RCC 7860 (cell line): ENCODE measurements at places on chromosomes 16 and 17.

DNA sequence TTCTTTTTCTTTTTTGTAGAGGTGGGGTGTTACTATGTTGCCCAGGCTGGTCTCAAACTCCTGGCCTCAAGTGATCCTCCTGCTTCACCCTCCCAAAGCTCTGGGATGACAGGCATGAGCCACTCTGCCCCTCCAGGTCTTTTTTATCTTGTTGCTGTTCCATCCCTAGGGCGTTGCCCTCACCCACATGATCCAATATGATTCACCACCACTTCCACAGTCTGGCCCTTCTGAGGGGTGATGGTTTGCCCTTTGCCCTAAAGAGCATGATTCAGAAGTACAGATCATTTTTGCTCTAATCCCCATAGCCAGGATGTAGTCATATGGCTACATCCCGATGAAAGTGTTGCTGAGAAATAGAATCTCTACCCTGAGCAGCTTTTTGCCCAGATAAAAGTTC lies 18.8 kb downstream of the STX4 start:
- peak; percentile 92 for DNase-seq

DNA sequence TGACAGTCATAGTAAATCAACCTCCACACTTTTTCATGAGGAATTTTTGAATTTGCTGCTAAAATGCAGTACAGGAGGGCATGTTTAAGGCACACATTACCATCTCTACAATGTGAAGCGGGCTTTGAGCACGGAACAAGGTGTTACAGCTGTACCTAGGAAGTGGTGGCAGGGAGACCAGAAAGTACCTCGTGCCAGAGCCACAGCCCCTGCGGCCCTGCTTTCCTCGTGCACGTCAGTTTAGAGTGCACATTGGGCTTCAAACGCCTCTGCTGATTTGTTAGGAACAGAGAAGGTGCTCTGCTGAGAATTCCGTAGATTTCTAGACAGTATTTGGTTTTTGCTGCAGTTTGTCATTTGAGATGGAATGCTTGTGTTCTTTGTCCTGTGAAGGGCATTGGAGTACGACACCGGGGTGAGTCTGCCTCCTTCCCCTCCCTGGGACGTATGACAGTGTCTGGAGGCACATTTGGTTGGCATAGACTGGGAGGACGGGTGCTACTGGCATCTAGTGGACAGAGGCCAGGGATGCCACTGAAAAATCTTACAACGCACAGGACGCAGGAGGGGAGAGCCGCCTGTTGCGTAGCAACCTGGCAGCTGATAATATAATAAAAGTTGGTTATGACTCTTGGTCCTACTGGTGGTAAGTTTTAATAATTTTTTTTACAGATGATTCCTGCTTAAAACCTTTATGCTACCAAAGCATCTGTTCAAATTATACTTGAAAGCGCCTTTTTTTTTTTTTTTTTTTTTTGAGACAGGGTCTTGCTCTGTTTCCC lies 9.1 kb downstream of the FOXK2 start:
- peak; percentile 87 for DNase-seq

DNA sequence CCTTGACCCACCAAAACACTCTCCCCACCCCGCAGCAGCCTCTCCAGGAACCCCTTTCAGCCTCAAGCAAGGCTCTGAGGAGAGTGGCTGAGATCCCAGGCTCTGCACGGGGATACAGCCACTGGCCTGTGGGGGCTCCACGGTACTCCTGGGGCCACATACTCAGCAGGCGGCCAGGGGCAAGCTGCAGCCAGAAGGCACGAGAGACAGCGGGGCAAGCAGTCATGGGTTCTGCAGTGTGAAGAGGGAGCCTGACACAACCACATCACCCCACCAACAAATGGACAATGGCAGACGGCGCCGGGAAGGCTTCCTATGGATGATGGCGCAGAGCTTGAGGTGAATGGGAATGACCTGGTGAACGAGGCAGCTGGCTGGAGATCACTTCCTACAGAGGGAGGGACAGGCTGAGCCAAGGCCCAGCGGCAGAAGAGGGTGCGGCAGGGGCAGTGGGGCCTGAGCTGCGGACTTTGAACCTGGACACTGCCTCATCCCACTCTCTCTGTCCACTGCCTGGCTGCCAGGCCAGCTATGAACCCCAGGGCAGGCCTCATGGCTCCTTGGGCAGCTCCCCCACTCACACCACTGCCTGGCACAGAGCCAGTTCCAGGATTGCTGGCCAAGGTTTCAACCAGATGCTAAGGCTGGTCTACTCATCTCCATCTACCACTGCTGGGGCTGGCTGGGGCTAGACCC lies 10.8 kb upstream of the BCAR1 start:
- no peak for DNase-seq

DNA sequence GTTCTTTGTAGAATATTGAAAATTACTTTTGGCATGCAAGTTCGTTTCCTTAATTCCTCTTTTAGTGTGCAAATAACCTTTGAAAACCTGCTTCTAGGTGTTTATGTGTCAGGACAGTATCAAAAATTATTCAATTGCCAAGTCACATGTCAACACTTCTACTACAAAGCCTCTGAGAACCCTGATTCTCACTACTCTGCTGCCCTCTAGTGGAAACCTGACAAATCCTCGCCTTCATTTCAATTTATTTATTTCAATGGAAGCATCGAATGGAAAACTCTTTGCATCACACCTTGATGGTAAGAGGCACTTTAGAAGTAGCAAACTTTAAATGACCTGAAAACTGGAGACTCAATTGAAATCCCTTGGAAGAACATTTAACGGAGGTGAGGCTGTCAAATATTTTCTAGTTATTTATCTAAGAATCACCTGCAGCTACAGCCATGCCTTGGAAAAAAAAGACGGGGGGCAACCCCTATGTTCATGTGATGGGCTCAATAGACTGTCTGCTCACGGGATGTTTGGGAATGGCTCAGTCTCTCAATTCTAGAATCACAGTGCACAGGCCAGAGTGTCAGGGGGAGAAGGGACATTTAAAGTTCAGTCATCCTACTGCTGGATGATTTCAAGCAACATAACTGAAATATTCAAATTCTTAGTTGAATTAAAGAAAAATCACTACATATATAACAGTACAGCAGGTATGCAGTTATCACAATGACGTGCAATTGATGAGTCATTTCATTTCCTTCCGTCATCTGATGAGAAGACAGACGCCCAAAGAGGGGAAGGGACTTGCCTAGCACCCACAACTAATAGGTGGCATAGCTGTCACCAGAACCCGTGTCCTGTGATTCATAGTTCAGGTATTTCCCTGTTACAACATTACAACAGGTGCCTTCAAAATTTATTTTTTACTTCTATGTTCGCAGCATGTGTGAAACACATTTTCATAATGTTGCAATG lies 563.9 kb downstream of the TOX3 start:
- peak; percentile 52 for DNase-seq

DNA sequence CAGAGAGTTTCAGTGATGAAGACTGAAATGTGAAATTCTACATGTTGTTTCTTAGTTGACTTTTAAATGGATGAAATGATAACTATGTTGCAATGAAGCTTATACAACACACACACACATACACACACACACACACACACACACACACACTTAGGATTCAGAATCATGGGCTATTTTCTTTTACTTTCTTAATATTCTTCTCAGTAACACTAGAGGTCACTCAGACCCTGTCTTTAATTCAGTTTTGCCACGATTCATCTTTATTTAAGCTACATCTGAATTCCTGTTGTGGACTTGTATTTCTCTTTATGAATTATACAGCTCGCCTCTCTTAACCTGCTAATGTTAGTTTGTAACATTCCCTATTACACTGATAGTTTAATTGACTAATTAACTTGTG lies 109.6 kb upstream of the GOT2 start:
- DNase-seq, result peak; percentile 17

GRCh38 chr17:7113273-7114071 lies 1.1 kb downstream of the ASGR2 start:
- no peak for DNase-seq

DNA sequence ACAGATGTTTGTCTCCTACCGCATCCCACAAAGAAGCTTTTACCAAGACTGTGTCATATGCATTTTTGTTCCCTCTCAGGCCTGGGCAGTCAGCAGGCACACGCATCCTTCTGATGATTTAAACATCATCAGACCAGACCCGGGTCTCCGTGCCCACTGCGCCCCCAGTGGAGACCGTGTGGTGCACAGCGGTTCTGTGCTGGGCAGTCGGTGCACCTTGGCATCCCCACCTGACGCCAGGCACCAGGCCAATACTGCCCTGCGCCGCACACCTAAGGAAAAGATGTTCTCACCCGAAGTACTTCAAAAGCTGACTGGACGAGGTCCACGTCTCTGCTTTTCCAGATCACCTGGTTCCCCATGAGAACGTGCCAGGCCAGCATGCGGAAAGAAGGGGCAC lies 10.6 kb upstream of the PLD6 start:
- no peak for DNase-seq

DNA sequence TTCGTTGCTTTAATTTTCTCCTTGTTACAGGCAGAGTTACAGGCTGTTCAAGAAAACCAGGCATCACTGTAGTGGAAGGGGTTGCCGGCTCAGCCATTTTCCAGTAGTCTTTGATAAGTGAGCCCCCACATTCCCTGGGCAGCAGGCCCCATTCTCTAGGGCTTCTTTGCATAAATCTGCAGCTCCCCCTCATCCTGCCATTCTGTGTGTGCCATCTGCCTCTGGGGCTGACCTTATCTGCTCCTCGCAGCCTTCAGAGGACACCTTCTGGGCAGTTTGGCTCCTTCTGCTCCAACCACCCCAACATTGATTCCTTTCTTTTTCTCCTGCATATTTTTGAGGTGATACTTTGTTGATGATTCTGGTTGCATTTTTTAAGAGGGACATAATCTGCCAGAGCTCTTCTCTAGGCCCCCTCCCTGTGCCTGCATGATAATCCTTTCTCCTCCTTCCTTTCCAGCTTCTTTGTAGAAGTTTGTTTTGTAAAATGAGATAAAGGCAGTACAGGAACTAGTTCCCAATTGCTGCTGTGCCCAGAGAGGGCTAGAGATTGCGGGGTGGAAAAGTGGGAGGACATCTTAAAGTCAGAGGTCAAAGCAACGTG lies 17.1 kb downstream of the RND2 start:
- no peak for DNase-seq

GRCh38 chr17:80260791-80261158 lies at the start of gene RNF213:
Gene RNF213 (plus strand): TSS chr17:80260852. CDS start chr17:80263682, 2,830 bp downstream.
- peak; percentile 16 for DNase-seq

DNA sequence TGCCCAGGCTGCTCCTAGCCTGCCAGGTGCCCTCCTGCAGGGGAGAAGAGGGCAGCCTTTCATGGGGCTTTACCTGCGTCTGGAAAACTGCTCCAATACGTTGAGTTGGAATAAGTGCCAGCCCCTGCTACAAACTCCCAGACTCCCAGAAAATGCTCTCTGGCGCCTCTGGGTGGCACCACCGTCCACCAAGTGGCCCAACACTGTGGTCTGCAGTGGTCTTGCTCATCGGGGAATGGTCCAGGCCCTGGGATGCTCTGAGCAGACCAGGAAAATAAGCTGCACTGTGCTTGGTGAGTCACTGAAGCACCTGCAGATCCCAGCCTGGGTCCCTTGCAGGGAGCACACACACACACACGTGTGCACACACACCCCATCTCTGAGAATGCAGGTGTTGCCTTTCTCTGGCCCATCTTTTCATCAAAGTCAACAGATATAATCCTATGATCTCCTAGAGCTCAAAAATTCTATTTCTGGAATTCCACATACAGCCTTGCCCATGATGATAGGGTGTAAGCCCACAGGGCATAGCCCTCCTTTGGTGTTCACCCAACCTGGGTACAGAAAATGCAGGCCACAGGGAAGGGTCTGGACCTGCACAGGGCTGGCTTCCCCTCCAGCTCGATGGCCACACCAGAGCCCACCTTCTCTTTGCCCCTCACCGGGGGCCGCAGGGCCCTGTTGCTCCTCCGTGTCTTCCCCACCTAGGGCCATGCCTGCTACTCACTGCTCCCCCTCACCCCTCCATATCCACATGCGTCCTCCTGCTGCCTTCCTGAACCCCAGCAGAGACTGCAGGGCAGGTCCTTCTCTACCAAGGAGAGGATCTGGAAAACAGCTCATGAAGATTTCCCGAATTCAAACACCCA lies 20.5 kb downstream of the CDIP1 start:
- no peak for DNase-seq

DNA sequence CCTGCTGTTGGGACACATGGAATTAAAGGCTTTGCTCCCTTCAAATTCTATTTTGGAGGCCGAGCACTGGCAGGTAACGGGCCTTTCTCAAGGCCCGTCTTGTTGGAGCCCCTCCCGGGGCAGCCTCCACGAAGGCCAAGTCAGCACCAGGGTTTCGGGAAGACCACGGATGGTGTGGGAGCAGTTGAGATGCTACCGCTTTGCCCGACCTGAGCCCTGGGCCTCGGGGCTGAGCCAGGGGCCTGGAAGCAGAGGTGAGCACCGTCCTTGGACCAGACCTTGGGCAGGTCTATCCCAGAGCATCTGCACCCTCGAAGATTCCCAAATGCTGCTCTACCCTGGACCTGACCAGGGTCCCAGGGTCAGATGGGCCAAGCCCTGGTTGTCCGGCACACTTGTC lies 23.0 kb downstream of the C17orf100 start:
- DNase-seq, result no peak

- no peak for DNase-seq
Observed at GRCh38 chr16:87015021-87015420, 302.2 kb downstream of the C16orf95 start.

DNA sequence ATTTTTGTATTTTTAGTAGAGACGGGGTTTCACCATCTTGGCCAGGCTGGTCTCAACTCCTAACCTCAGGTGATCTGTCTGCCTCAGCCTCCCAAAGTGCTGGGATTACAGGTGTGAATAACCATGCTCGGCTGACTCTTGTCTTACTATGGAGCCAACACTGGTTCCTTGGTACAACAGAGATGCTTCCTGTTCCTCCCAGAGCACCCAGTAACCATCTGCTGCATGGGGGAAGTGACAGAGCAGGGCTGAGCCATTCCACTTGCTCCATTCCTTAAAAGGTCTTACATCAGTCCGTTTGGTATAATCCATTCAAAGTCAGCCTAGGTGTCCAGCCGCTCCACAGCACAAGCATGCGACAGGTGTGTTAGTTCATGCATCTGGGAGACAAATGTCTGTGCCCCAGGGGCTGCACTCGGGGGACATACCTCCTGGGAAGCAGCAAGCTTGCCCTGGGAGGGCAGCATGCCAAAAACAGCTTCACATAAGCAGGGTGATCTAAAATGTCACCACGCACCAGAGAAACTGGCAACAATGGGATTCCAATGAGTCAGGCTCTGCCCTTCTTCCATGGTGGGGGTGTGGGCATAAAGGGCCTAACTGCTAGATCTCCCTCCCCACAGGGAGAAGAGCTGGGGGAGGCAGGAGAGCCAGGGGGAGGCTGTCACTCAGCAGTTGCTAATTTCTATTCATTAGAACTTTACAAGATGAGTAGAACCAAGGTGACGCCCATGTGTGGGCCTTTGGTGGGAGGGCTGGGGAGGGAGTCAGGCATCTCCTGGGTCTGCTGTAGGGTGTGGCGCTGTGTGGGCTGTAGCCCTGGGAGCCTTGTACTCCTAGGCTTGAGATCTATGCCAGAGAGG lies 35.5 kb downstream of the PIPOX start:
- DNase-seq, result no peak
